ENCODE measurements at places on chromosomes 2 and 18. TPM values are rescaled to one million over a fixed set of nuclear protein-coding genes. Genes with fewer than 3 reads are reported as not detected.
A peak's percentile ranks its signal among the peaks of the same experiment; 100 is the strongest.

GRCh38 chr18:63730773-63731172 lies 28.0 kb downstream of the SERPINB11 start:
- DNase-seq, result no peak

GRCh38 chr2:196475611-196476010 lies 163.9 kb upstream of the CCDC150 start:
- no peak for DNase-seq

GRCh38 chr2:108324531-108325255 lies 36.0 kb downstream of the SULT1C2 start:
- DNase-seq, result no peak

DNA sequence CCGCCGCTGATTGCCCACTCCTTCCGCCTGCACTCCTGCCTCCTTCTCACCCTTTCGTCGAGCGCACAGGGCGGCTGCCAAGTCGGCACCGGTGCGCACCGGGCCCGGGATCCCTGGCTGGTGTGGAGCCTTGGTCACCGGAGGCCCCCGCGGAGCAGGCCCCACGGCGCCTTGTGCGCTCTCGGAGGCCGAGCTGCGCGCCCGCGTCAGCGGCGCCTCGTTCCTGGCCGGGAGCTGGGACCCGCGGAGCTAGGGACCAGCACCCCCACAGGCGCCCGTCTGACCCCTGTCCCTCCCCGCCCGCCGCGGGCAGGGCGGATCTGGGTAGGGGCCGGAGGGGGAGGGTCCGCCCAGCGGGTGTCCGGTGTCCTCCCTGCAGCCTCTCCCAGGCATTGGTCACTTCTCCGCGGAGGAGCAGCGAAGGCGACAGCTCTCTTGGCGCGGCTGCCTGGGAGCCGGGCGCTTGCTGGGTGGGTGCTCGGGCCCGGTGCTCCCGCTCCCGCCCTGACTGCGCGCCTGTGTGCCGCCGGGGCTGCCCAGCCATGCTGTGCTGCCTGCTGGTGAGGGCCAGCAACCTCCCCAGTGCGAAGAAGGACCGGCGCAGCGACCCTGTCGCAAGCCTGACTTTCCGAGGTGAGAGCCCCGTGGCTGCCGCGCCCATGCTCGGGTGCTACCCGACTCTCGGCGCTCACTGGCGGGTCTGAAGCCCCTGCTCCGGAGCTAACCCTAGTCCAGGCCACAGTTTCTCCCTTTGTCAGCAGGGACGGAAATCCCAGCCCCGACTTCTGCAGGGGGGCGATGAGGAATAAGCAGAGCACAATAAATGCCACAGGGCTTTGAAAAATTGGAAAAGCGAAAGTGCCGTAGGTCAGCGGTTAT lies 13.2 kb downstream of the DYSF start:
- DNase-seq, result peak; percentile 29

DNA sequence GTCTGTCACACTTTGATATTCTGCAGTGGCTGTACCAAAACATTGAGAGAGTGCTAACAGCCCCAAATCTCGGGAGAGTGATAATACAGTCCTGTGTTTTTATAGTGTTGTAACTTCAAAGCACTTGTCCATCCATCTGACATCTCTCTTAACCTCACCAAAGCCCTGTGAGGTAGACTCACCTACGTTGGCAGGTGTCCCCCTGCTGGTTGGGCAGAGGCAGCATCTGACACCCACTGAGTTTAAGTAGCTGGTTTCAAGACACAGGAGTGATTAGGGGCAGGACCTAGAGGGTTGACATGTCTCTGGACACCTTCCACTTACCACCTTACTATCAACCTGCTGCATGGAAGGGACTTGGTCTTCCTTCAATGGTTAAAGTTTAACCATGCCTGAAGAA lies 22.9 kb downstream of the COLEC12 start:
- DNase-seq, result no peak

DNA sequence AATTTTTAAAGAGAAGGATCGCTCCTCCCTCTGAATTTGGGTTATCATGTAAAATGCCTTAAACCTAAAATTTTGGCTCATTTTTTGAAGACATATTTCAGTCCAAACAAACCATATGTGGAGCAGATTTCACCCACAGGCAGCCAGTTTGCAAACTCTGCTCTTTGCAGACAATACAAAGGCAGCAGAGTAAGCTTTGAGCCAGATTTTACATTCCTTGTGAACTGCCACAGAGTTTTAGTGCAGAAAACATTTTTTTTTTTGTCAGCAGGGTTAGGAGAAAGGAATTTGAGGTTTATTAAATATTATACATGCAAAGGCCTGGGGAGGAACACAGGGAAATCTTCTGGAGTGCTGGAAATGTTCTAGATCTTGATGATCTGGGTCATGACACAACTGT lies 171.9 kb upstream of the FN1 start:
- no peak for DNase-seq

DNA sequence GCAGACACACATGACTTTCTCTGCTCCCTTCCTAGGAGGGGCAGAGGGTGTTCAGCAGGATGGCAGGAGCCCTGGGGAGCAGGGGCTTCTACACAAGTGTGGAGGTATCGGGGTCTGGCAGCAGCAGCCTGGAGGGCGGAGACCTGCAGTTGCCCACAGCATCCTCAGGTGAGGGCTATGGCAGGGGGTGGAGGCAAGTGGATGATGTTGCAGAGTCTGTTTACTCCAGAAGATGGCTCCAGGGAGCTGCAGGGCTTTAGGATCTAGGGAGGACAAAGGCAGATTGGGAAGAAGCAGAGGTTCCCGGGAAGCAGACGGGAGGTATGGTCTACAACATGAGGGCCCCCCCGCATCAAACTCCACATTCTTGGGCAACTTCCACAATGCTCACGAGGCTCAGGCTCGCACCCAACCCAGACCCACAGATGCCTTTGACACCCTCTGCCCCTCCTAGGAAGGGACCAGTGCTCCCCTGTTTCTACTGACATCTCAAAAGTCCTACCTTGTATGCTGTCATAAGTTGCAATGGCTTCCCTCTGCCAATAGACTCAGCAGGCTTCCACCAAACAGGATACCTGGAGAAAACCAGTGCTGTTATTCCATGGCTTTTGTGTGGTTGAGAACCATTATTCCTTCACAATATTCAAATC lies 12.0 kb upstream of the ATP6V1C2 start:
- DNase-seq, result no peak

DNA sequence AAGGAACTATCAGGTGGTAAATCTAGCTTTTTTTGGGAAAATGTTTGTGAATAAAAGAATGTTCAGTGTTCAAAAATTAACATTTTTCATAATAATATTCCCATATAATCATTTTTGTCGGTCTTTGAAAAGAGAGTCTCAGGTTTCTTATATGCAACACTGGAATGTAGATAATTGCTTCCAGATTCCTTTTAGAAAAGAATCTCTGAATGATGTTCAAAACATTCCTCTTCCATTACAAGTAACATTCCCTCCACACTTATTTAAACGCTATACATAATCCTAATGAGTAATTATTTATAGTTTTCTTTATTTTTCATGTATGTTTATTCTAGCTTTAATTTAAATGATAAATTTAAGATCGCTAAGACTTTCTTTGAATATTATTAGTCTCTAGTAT lies 7.0 kb downstream of the ZSWIM2 start:
- no peak for DNase-seq

GRCh38 chr2:140504601-140505000 lies 1626.2 kb downstream of the LRP1B start:
- DNase-seq, result no peak

DNA sequence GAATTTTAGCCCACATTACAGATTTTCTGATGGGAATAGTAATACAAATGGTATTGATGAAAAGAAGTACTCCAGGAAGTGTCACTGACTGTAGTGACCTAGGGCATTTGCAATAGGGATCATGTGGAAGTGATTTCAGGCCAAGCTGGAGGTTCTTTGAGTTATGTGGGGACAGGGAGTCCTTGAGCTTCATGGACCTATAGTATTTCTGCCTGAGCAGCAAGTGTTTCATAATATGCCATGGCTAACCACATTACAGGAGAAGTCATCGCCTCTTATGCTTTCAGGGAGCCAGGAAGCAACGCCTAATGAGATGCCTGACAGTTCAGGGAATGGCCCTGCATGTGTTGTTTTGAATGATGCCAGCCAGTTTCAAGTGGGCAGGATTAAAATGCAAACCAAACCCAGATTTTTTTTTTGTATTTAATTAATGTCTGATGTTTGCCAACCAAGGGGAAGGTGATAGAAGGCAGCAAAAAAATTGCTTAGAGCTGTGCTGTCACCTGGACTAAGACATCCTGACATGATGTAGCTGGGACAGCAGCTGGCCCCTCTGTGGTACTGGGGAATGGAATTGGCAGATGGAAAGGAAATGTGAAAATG lies 109.5 kb downstream of the RAPGEF4 start:
- DNase-seq, result no peak

Gene PROM2
- 45.1 TPM for polyA plus RNA-seq

Gene GALNT3
- polyA plus RNA-seq, result 16.7 TPM

Gene RAX
- not detected for polyA plus RNA-seq

Gene TUBA4B
- polyA plus RNA-seq, result 0.94 TPM

Gene NFATC1
- 6.3 TPM for polyA plus RNA-seq

Gene CCBE1
- 36.3 TPM for polyA plus RNA-seq

Gene TRABD2A
- 0.36 TPM for polyA plus RNA-seq

Measured in right renal pelvis (tissue), 4 donors.